CD4-positive, alpha-beta T cell (primary cell): ENCODE measurements at places on chromosomes 12 and 14. TPM values are rescaled to one million over a fixed set of nuclear protein-coding genes. Genes with fewer than 3 reads are reported as not detected.
A peak's percentile ranks its signal among the peaks of the same experiment; 100 is the strongest.

GRCh38 chr14:95831468-95831867 lies 45.2 kb upstream of the TUNAR start:
- H3K27me3 ChIP-seq, result peaks cover 5% of the 10 kb centered on the region
- H3K36me3 ChIP-seq, result no peaks in the 10 kb centered on the region
- no peak overlapping the region for H3K27ac ChIP-seq
- H3K4me3 ChIP-seq, result no peak overlapping the region

DNA sequence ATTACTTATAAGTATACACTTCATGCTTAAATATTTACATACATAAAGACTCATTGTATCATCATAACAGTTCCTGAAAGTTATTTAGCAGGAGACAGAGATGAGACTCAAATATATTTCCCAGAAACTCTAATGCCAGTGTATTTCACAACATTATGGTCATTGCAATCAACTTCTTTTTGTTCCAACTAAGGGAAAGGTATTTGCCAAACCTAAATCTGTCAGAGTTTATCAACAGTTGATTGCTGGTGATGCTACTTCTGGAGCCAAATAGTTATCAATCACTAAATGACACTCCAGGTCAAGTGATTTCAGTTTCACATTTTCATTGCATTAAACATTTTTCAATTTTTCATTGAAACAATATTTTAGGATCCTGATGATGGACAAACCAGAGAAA lies 72.1 kb upstream of the AVPR1A start:
- no peak for DNase-seq
- no peak overlapping the region for H3K4me3 ChIP-seq
- no peaks in the 10 kb centered on the region for H3K36me3 ChIP-seq

- no peak overlapping the region for H3K27ac ChIP-seq
- DNase-seq, result no peak
- no peaks in the 10 kb centered on the region for H3K27me3 ChIP-seq
- no peaks in the 10 kb centered on the region for H3K36me3 ChIP-seq
- H3K4me3 ChIP-seq, result no peak overlapping the region
- H3K4me1 ChIP-seq, result no peaks in the 10 kb centered on the region
Observed at GRCh38 chr14:28196878-28197277, 569.7 kb upstream of the FOXG1 start.

DNA sequence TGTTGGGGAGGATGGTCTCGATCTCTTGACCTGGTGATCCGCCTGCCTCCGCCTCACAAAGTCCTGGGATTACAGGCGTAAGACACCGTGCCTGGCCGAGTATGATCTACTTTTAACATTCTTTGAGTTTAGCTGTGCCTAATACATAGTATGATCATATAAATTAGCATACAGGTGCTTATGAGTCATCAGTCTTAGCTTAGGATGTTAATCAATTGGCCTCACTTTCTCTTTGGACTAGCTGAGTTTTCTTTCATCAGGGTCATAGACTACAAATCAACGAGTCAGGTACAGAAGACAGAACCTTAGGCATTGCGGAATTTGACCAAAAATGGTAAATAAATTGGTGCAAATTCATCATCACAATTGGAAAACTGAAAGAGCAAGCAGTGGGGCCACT lies 2.2 kb downstream of the SLC25A21 start:
- H3K27me3 ChIP-seq, result peaks cover 6% of the 10 kb centered on the region
- no peak overlapping the region for H3K27ac ChIP-seq
- peaks cover 7% of the 10 kb centered on the region for H3K4me1 ChIP-seq
- DNase-seq, result no peak

GRCh38 chr14:81329640-81330381 lies 70.3 kb downstream of the STON2 start:
- H3K36me3 ChIP-seq, result no peaks in the 10 kb centered on the region
- no peaks in the 10 kb centered on the region for H3K4me1 ChIP-seq
- H3K4me3 ChIP-seq, result no peak overlapping the region
- no peak for DNase-seq
- no peaks in the 10 kb centered on the region for H3K27me3 ChIP-seq
- no peak overlapping the region for H3K27ac ChIP-seq

- H3K4me1 ChIP-seq, result no peaks in the 10 kb centered on the region
- H3K4me3 ChIP-seq, result no peak overlapping the region
- DNase-seq, result no peak
- H3K27me3 ChIP-seq, result no peaks in the 10 kb centered on the region
- H3K36me3 ChIP-seq, result no peaks in the 10 kb centered on the region
- no peak overlapping the region for H3K27ac ChIP-seq
Observed at GRCh38 chr12:12930633-12931219, 21.2 kb downstream of the GPRC5D start.

GRCh38 chr14:92615451-92615850 lies 101.9 kb downstream of the RIN3 start:
- H3K27me3 ChIP-seq, result no peaks in the 10 kb centered on the region
- peak overlapping the region; percentile 58 for H3K27ac ChIP-seq
- peak overlapping the region; percentile 8 for H3K4me3 ChIP-seq
- no peaks in the 10 kb centered on the region for H3K36me3 ChIP-seq
- DNase-seq, result peak; percentile 56

DNA sequence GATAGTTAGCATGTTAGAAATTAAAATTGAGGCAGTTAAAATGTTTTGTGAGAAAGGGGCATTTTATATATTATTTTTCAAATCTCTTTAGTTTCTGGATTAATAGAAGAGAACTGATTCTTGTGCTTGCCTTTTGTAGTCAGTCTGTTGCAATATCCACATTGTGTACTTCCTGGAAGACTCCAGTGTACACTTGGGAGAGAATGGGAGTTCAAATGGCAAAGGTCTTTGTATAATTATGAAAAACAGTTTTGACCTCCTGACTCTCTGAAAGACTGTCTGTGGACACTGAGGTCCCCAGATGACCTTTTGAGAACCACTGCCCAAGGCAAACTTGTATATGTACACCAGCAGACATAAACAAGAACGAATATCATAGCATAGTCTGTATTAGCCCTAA lies 12.1 kb downstream of the E2F7 start:
- H3K4me1 ChIP-seq, result no peaks in the 10 kb centered on the region
- H3K27ac ChIP-seq, result no peak overlapping the region
- DNase-seq, result no peak
- no peaks in the 10 kb centered on the region for H3K27me3 ChIP-seq

DNA sequence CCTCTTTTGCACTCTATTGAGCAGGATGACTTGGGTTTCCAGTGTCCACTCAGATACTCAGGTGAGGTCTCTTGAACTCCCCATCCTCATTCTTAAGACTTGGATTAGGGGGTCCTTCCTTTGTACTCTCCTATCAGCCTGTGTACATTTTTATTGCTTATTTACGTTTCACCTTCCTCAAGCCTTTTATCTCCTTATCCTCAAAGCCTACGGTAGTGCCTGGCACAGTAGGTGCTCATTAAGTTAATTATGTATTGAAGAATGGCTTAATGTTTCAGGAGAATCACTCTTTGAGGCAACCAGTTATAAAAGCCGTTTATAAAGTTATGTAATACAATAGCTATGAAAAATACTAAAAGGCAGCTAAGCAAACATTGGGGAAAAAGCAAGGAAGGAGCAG lies 315.7 kb downstream of the NPAS3 start:
- H3K27me3 ChIP-seq, result no peaks in the 10 kb centered on the region
- H3K36me3 ChIP-seq, result no peaks in the 10 kb centered on the region
- H3K4me3 ChIP-seq, result no peak overlapping the region
- no peak overlapping the region for H3K27ac ChIP-seq
- DNase-seq, result no peak
- no peaks in the 10 kb centered on the region for H3K4me1 ChIP-seq

- no peaks in the 10 kb centered on the region for H3K27me3 ChIP-seq
- H3K36me3 ChIP-seq, result no peaks in the 10 kb centered on the region
- no peak overlapping the region for H3K27ac ChIP-seq
- no peak overlapping the region for H3K4me3 ChIP-seq
Observed at GRCh38 chr12:95130096-95130495, 56.7 kb upstream of the NR2C1 start.

- no peaks in the 10 kb centered on the region for H3K36me3 ChIP-seq
- H3K27ac ChIP-seq, result no peak overlapping the region
- no peaks in the 10 kb centered on the region for H3K4me1 ChIP-seq
- H3K27me3 ChIP-seq, result no peaks in the 10 kb centered on the region
Observed at GRCh38 chr14:65606460-65606859, 193.9 kb downstream of the FUT8 start.

GRCh38 chr12:67758119-67758518 lies 109.6 kb downstream of the DYRK2 start:
- no peaks in the 10 kb centered on the region for H3K4me1 ChIP-seq
- no peaks in the 10 kb centered on the region for H3K36me3 ChIP-seq
- H3K27me3 ChIP-seq, result no peaks in the 10 kb centered on the region
- H3K27ac ChIP-seq, result no peak overlapping the region

DNA sequence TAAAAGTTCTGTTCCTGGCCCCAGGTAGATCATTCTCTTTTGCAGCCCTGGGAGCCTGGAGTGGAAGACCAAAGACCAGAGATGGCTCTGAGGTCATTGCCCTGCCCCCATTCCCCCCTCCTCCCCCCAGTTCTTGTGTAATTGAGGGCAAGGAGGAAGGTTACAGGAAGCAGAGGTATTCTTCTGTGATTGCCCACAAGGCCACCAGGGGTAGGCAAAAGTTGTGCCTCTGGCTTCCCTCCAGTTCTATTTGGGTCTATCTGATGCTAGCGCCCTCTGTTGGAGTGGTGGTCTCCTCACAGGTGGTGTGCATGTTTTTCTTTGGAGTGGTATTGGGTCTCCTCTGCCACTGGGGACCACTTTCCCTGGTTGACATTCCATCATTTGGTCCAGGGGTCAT lies 41.2 kb upstream of the CRY1 start:
- no peak overlapping the region for H3K4me3 ChIP-seq
- H3K36me3 ChIP-seq, result no peaks in the 10 kb centered on the region
- H3K4me1 ChIP-seq, result peaks cover 7% of the 10 kb centered on the region
- H3K27ac ChIP-seq, result no peak overlapping the region

- no peak for DNase-seq
- no peak overlapping the region for H3K27ac ChIP-seq
- H3K27me3 ChIP-seq, result no peaks in the 10 kb centered on the region
- no peaks in the 10 kb centered on the region for H3K4me1 ChIP-seq
- peaks cover 62% of the 10 kb centered on the region for H3K36me3 ChIP-seq
Observed at GRCh38 chr12:71655495-71655894, 8.2 kb downstream of the ZFC3H1 start.

DNA sequence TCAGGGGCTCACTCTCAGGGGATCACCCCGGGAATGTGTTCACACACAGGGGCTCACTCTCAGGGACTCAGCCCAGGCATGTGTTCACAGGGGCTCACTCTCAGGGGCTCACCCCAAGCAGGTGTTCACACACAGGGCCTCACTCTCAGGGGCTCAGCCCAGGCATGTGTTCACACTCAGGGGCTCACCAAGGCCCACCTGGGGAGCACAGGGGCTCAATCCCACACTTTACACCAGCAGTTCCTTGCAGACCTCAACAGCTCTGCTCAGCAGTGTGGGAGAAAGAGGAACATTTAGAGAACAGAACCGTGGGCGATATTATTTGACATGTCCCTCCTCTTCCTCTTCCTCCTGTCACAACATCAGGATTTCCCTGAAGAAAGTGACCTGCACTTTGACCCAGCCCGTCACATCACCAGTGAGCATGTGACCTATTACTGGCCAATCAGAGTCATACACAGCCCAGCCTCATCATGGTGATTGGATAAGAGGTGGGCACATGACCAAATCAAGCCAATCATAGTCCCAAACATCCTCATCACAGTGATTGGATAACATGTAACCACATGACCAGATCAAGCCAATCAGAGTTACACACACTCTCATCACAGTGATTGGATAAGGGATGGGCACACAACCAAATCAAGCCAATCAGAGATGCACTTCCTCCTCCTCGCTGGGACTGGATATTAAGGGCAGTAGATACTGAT lies 359.4 kb upstream of the SFSWAP start:
- no peak overlapping the region for H3K27ac ChIP-seq
- H3K27me3 ChIP-seq, result peaks cover 4% of the 10 kb centered on the region
- no peak for DNase-seq
- no peaks in the 10 kb centered on the region for H3K36me3 ChIP-seq

DNA sequence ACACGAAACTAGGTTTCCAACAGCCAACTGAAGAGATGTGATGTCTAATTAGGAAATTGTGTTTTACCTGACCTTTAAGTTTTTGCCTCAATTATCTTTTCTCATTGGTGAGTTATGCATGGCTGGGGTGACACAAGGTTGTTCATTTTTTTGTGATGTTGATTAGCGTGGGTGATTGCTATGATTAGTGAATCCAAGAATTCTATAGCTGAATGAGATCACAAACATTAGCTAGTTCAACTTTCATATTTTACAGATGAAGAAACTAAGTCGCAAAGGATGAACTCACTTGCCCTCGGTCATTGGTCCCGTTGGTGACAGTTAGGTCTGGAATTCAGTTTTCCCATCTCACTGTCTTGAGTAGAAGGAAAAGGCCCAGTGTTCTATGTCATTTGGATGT lies 32.6 kb upstream of the LMNTD1 start:
- H3K27me3 ChIP-seq, result peaks cover 3% of the 10 kb centered on the region
- DNase-seq, result no peak
- no peaks in the 10 kb centered on the region for H3K36me3 ChIP-seq
- H3K27ac ChIP-seq, result no peak overlapping the region
- H3K4me3 ChIP-seq, result no peak overlapping the region
- H3K4me1 ChIP-seq, result peaks cover 6% of the 10 kb centered on the region

GRCh38 chr14:90678846-90679362 lies 137.3 kb downstream of the TTC7B start:
- H3K4me1 ChIP-seq, result peaks cover 10% of the 10 kb centered on the region
- H3K4me3 ChIP-seq, result no peak overlapping the region
- H3K27me3 ChIP-seq, result no peaks in the 10 kb centered on the region
- DNase-seq, result no peak

DNA sequence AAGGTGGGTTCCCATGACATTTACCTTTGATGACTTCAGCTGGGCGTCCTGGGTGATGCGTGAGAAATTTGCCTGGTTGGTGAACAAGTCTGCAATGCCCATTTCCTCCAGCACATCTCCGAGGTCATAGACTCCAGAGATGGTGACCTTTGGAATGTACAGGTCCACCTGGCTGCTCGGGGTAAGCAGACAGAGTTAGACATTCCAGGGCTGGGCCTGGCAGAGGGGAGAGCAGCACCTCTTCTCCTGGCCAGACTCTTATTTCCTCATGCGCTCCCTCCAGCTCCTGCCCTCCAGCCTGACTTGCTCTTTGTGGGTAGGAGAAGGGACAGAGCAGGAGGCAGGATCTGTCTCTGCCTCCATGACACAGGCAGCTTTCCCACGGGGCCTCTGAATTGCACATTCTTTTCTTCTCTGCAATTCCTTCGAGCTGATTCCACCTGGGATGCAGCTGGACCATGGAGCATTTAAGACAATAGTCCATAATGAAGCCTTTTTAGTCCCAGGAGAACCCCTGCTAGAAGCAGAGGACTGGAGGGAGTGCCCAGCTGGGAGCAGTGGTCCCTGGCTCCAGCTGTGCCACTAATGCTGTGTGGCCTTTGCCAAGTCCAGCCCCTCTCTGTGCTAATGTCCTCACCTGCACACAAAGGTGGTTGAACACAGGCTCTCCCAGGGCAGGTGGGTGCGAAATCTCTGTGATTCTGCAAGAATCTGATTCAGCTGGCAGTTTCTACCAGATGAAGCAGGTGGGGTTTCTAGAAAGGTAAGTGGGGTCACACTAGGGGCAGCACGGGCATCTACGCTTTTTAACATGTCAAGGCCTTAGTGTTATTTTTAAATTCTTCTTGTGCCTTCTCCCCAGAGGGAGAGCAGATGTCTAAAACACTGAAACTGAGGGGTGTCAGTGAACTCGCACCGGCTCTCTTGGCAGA lies 13.2 kb upstream of the SERPINA10 start:
- no peak overlapping the region for H3K27ac ChIP-seq
- H3K4me1 ChIP-seq, result no peaks in the 10 kb centered on the region
- no peaks in the 10 kb centered on the region for H3K27me3 ChIP-seq
- no peak for DNase-seq
- H3K4me3 ChIP-seq, result no peak overlapping the region
- H3K36me3 ChIP-seq, result no peaks in the 10 kb centered on the region

Gene ANKS1B
- 1.1 TPM for total RNA-seq

Gene MGP
- total RNA-seq, result 1.3 TPM

Gene CHST11
- total RNA-seq, result 53.4 TPM

Gene GNB3
- total RNA-seq, result 0.85 TPM

Gene OTX2
- total RNA-seq, result not detected

Gene TPPP2
- total RNA-seq, result not detected

Gene FGF6
- not detected for total RNA-seq

Gene JDP2
- 1.1 TPM for total RNA-seq

Gene PRKCH
- 385 TPM for total RNA-seq

Gene TDRD9
- 0.27 TPM for total RNA-seq
